ENCODE measurements at places on chromosomes 6 and 20. TPM values are rescaled to one million over a fixed set of nuclear protein-coding genes. Genes with fewer than 3 reads are reported as not detected.

Gene FAXC
- not detected for total RNA-seq

Gene FOXC1
- total RNA-seq, result 0.07 TPM

Gene NRSN2
- total RNA-seq, result 5.1 TPM

Gene BTN1A1
- total RNA-seq, result not detected

Gene ARMC12
- total RNA-seq, result 0.64 TPM

Gene GTSF1L
- total RNA-seq, result not detected

Gene HLA-DPA1
- 38.5 TPM for total RNA-seq

Gene FBXL4
- 15.3 TPM for total RNA-seq

Gene SLC22A16
- total RNA-seq, result not detected

Gene ENPP4
- 6.0 TPM for total RNA-seq

Gene PTK7
- total RNA-seq, result 4.3 TPM

Gene SPATA25
- 1.8 TPM for total RNA-seq

Gene SYNDIG1
- not detected for total RNA-seq

Gene COX4I2
- total RNA-seq, result not detected

Gene PABPC1L
- 103 TPM for total RNA-seq

Gene MOG
- not detected for total RNA-seq

- no peak for DNase-seq
Measured at GRCh38 chr6:7742223-7742785, 16.4 kb downstream of the BMP6 start.

GRCh38 chr20:52847029-52847660 lies 125.0 kb upstream of the TSHZ2 start:
- no peak for DNase-seq

DNA sequence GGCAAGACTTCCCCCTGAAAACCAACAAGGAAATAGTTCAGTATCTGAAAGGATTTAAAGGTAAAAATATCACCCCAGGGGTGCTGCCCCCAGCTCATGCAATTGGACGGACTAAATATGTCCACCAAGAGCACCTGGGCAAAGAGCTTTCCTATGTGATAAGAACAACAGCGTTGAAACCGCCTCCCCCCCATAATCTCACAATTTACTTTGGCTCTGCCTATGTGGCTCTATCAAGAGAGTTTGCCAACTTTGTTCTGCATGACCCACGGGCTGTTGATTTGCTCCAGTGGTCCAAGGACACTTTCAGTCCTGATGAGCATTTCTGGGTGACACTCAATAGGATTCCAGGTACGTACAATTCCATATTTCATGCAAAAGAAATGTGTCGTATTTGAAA lies 35.8 kb downstream of the GCNT2 start:
- no peak for DNase-seq

GRCh38 chr20:31608251-31608945 lies 3.3 kb downstream of the ID1 start:
- DNase-seq, result no peak

GRCh38 chr6:157305670-157306653 lies 17.4 kb downstream of the TMEM242 start:
- no peak for DNase-seq

- DNase-seq, result peak; percentile 75
Measured at GRCh38 chr20:21702553-21703470, 2.7 kb upstream of the PAX1 start.

DNA sequence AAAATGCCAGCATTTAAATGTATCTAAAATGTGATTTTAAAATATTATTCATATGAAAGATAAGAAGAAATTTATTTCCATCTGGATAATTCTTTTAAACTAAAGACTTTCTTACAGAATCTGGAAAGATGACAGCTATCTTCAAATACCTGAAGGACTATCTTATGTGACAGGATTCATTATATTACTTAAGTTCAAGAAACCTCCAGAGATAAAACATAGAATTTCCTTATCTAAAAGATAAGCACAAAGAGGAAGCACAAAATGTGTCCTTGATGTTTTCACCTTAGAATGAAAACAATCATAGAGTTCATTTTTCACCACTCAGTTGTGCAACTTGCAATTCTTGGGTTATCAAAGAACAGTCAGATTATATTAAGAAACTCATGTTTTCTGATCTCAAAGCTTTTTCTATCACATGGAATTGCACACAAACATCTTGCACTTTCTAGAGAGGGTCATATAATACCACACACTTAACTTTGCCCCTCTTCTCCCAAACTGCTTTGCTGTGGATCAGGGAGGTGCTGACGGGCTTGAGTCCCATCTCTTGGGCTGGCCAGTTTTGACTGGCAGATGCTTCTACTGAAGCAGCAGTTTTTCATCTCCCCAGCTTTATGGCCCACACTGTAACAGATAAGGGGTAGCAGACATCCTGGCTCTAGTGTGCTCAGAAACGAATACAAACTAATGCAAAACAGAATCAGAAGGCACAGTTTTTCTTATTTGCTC lies 467.4 kb downstream of the CDC5L start:
- no peak for DNase-seq

DNA sequence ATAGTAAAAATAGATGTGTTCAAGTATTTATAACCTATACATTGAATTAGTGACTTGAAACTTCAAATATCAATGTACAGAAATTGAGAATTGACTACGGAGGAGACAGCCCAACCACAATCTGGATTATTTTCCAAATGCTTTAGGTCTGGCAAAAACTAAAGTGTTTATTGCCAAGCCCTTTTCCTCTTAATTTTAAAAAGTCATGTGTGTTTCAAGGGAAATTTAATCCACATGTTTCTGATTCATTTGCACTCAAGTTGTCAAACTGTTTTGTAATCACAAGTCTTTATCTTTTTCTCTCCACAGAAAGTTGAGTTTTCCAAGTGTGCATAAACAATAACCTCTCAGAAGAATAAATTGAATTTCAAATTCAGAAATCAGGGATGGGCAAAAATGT lies 350.8 kb upstream of the RSPO3 start:
- DNase-seq, result no peak

DNA sequence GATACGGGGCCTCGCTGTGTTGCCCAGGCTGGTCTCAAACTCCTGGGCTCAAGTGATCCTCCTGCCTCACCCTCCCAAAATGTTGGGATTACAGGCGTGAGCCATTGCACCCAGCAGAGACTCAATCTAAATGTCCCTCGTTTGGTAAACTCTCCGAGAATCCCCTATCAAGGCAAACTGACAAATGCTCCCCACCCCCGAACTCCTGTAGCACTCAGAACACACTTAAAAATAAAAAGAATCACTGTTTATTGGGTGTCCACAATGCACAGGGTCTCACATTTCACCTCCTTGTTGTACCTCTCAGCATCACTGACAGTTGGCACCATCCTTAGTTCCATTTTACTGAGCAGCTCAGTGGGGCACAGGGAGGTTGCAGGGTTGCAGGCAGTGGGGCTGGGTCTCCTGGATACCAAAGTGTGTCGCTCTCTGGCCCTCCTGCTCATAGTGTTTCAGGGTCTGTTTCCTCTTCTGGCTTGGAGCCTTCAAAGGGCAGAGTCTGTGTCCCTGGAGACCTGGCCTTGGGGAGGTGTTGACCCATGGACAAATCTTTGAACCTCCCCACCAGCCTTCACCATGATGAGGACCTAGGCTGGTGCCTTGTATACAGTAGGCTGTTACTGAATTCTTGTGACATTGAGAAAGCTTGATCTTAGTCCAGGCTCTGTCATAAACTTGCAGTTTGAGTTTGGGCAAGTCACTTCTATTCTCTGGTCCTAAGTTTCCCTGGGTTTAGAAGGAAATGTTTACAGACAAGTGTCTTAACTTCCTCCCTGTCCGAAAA lies 8.5 kb upstream of the SRC start:
- DNase-seq, result no peak

GRCh38 chr20:50799176-50799889 lies 4.5 kb downstream of the BCAS4 start:
- no peak for DNase-seq

DNA sequence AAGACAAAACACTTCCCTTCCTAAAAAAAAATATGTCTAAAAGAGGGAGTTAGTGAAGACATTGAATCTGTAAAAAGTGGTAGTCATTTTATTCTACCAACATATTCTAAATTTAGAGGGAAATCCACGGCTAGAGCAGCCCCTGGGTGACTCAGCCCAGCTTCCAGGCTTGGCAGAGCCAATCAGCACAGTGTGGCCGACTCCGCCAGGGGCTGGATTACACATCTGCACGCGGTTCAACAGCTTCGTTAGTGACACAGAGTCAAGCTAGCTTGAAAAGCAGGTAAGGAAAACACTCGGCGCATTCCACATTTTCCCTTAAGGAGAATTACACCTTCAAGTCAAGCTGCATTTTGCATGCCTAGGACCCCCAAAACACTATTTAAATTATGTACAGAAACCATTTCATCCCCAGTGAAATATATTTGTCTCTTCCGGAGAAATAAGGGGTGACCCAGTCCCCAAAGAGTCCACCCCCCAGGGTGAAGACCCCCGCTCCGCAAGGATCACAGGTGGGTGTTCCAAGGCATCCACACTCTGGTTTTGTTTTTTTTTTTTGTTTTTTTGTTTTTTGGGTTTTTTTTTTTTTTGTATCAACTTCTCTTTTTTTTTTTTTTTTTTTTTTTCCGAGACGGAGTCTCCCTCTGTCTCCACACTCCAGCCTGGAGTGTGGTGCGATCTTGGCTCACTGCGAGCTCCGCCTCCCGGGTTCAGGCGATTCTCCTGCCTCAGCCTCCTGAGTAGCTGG lies 58.4 kb upstream of the ARID1B start:
- DNase-seq, result no peak

DNA sequence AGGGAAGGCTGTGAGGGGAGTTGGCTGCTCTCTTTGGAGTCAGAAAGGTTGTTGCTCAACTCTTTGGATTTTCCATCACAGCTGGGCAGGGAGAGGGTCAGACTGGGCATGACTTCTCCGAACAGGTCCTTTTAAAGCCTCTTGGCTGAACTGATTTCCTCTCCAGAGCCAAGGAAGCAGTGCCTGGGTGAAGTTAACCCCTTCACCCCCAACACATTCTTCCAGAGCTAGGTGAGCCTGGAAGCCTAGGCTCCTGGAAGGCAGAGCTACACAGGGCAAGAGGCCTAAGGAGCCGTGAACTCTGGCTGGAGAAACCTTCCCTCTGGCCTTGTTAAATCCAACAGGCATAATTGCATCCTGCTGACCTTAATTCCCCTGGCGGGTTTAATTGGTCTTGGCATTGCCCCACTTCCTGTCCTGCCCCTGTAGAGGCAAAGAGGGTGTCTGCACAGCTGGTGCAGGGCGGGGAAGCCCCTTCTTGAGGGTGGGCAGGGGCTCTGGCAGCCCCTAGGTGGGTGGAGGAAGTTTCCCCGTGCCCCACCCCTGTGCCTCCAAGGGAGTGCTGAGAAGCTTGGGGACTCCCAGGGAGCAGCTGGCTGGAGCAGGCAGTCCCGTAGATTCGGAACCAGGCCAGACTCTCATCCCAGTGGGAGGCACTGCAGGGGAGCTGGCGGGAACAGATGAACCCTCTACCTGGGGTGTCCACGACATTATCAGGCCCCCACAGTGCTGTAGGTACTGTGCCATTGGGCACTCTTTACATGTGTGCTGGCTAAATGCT lies 3.6 kb upstream of the MYLK2 start:
- DNase-seq, result no peak

GRCh38 chr6:144909753-144910285 lies 624.7 kb downstream of the UTRN start:
- DNase-seq, result no peak

DNA sequence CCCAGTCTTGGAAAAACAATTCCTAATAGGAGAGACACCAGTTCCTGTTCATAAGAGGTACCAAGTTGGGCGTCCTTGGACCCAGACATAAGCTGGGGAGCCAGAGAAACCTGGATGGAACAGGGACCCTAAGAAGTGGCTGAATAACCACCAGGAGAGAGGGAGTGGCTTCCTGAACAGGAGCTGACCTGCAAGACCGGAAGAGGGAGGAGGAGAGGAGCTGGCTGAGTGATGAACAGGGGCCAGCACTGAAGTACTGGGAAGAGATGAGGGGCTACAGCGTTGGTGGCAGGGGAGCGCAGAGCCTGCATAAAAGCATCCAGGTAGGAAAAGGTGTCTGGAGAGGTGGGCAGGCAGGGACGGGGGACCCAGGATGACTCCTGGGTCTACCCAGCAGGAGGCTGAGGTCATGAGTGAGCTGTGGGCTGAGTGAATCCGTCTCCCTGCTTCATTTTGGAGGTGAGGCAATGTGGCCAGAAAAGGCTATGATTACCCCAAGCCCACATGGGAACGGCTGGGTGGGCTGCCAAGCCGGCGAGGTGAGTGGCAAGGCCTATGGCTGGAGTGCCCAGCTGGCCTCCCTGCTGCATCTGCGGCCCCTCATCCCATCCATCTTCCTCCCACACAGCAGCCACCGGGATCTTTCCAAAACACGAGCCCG lies 34.4 kb upstream of the ZFAND3 start:
- no peak for DNase-seq

- no peak for DNase-seq
Measured at GRCh38 chr6:79031821-79032590, 46.0 kb downstream of the PHIP start.

DNA sequence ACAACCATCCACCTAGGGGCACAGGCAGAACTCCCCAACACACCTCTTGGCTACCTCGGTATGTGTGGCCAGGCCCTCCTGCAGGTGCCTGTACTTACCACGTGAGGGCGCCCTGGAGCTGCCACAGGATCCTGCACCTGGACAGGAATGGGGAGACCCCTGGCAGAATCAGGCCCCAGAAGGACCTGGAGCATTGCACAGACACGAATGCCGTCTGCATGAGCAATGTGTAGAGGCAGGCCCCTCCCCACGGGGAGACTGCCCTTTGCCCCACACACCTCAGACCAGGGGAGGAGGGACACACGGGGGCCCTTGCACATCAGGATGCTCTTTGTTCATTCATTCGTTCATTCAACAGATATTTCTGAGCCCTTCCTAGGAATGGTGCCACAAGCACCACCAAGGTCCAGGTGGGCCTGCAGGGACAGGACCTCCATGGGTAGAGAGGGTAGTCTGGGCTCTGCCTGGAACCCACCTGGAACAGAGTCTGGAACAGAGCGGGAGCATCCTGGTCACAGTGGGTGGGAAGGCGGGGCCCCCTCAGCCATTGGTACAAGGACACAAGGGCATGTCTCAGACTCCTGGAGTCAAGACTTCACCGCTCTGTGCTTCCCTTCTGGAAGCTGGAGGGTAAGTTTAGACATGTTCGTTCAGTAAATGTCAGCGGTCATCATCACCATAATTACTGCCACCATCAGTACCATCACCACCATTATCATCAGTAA lies 32.3 kb downstream of the YTHDF1 start:
- DNase-seq, result peak; percentile 86

GRCh38 chr20:62576815-62577489 lies 65.4 kb upstream of the SLCO4A1 start:
- DNase-seq, result no peak

DNA sequence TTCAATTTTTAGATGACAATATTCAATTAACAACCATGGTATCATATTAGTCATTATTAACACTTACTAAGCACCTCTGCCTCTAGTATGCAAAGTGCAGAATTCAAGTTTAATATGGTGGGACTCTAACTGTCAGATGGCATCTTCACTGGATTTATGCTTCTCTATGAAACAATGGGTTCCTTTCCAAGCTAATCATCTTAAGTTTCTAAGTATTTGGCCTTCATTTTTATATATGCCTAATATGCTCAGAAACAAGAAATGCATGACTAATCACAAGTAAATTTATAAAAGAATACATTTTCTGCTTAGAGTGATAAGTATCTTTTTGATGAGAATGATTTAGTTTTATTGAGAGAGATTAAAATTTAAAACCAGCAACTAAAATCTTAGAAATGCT lies 144.7 kb downstream of the HIVEP2 start:
- no peak for DNase-seq

All from activated CD4-positive, alpha-beta T cell treated with anti-CD3 and anti-CD28 coated beads, Interleukin-2, amount 10 ng/mL, durations not matched to agents 24 days and 14 days (primary cell).